Fibroblast of villous mesenchyme (primary cell): ENCODE measurements at places on chromosomes 5 and 9. TPM values are rescaled to one million over a fixed set of nuclear protein-coding genes. Genes with fewer than 3 reads are reported as not detected.
A peak's percentile ranks its signal among the peaks of the same experiment; 100 is the strongest.

DNA sequence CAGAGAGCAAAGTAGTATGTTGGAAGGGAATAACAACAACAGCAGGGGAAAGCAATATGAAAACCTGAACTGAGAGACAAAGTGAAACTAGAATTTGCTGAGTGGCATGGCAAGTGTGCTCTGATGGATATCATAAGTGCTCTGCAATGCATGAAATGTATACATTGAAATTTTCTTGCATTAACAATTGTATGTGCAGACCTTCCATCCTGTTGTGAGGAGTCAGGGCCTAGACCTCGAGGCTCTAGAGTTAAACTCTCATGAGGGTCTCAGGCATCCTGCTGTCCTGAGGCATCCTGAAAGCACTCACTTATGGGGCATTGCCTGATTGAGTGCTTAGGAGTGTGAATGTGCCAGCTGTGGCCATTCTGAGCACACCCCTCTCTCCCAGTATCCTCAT is 1.1 kb downstream of the ECM2 start:
- DNase-seq: no peak

DNA sequence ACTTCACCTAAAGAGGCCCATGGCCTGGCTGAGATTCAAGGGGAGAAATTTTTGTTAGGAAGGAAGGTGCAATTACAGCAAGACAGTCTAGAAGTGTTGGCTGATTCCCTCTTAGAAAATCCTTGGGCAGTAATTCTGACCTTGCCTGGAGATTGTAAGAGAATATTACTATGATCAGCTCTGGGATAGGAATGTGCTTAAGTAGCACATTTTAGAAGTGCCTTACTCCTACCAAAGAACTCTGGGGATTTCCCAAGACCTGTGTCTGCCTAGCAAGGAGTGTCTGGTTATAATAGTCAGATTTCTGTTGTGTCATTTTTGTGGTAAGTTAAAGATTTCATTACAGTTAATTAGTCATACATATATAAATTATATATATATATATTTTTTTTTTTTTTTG is 52.3 kb downstream of the NLN start:
- DNase-seq: peak; percentile 87

NDUFS4 gene
- 64.3 and 80.2 TPM in 2 replicates for total RNA-seq

PPP2R2B gene
- total RNA-seq: under 0.01 and 2.2 TPM in 2 replicates

- DNase-seq: no peak
Observed at GRCh38 chr9:1100201-1100600, 50.0 kb downstream of the DMRT2 start.

DNA sequence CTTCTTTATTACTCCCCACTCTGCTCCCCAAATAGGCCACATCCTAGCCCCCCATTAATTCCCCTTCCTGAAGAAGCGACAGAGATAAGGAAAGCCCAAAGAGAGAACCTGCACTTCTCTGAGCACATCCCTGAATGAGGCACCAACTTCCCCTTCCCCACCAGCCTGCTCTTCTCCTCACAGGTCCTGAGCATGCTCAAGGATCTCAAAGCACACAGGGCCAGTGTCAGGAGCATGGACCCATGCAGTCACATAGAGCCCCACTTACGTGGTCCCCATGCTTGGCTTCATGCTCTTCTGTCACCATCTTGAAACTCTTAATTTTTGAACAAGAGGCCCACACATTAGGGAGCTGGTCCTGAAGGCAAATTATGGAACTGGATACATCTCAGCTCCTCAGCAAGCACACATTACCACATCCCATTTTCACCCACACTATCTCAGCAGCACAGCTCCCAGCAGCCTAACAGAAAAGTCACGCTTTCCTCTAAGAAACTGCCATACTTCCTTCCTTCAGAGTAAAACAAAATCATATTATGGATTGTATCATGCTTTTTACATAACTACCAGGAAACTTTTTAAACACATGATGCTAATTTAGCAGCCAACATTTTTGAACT is 99.8 kb downstream of the NFIB start:
- no peak for DNase-seq

CDC20B gene
- total RNA-seq: not detected in 2 replicates

SCGB3A2 gene
- not detected in 2 replicates for total RNA-seq

GRCh38 chr5:114362977-114363761 is 1.3 kb downstream of the KCNN2 start:
- peak; percentile 13 for DNase-seq

DNA sequence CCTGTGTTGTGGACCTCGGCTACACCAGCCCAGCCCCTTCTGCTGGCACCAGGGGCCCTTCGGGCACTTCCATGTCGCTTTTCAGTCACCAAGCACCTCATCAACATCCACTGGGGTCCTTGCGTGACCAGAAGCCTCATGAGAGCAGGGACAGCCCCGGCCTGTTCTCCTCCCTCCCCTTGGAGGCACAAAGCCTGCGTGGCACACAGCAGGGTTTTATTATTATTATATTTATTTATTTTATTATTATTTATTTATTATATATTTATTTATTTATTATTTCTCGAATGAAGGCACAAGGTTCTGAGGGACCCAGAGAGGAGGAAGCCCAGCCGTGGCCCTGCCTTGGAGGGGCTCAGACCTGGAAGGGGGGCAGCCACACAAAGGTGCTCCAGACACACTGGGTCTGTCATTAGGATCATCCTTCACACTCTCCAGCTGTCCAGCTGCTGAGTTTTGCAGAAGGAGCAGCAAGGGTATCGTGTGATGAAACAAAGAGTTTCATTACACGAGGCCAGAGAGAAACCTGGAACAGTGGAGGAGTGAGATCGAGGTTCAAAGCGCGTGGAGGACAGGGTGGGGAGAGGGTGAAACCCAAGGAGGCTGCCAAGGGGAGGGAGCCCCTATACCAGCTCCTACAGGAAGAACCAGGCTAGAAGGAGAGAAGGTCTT is 5.2 kb downstream of the VAV2 start:
- DNase-seq: no peak

DNA sequence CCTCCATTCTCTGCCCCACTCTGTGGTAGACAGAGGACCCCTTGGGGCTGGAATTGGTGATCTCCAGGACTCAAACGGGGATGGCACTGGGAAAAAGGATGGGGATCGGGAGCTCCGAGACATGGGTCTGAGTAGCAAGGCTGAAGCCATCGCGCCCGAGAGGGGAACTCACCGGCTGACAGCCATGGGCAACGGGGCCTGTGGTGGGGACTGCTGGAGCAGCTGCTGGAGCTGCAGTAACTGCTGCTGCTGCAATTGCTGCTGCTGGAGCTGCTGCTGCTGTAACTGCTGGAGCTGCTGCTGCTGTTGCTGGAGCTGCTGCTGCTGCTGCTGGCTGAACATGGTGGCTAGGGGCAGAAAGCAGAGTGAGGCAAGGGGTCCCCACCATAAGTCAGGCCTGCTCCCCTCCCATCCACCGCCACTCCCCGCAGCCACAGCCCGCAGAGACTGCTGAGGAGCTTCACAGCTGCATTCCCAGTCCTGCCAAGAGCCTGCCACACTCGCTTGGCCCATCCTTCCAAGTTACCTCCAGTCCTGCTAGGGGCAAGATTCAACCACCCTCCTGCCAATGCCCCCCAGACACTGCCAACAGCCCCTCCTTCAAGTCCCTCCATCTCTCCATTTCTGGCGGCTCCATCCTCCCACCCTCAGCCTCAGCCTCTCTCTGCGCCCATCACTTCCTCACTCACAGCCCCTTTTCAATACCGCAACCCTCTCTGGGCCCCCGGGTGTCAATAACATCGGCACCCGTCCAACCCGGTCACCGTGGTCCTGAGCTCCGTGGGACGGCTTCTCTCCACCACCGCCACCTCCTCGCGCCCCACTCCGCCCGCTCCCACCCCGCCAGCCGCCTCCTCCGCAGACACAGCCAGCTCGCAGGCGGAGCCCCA is 611 bp downstream of the CIZ1 start:
- peak; percentile 9 for DNase-seq

TRIP13 gene
- 16.8 and 29.8 TPM in 2 replicates for total RNA-seq

DNA sequence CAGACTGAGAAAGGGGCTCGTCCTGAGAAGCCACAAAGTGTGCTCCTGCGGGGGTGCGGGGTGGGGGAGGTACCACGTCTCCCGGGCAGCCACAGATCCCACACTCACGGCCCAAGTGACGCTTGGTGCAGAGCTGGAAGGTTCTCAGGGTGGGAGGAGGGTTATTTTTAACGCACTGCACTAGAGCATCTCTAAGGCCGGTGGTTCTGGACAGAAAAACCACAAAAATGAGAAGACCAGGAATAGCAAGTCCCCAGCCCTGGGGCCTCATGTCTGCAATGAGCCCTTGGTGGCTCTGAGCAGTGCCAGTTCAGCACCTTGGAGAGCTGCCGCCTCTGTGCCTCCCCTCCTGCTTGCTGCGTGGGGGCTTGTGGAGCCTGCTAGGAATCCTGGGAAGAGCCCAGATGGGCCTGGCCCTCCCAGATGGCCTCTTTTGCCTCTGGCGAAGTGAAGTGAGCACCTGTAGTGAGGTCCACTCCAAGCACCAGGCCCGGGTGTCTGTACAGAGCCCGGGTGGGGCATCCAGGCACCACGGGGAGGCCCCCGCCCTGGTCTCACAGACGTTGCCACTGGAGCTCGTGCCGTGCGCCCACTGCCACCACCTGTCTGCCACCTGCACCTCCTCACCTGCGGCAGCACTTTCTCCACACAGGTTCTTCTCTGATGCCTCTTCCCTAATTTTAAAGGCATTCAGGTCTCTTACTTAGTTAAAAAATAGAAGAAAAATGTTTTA is 48.9 kb upstream of the CACNA1B start:
- peak; percentile 25 for DNase-seq

DNA sequence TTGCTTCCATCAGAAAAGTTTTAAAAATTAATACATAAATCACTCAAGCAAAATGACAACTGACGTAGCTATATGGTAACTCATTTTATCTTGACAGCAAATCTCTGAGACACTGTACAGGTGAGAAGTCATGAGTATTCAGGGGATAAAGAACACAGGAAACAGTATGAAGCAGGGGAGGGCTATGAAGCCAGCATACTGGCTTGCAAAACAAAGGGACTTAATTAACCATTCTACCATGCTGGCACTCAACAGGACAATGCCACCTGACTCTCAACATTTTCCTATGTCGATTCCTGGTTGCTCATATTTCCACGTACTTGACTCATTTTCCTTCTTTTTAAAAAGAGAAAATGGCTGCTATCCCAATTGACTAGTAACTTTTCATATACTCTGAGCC is 151.4 kb upstream of the RETREG1 start:
- DNase-seq: no peak

SLC36A2 gene
- total RNA-seq: not detected in 2 replicates

BHMT2 gene
- 21.3 and 34.5 TPM in 2 replicates for total RNA-seq

TAF11L14 gene
- not detected in 2 replicates for total RNA-seq

DNA sequence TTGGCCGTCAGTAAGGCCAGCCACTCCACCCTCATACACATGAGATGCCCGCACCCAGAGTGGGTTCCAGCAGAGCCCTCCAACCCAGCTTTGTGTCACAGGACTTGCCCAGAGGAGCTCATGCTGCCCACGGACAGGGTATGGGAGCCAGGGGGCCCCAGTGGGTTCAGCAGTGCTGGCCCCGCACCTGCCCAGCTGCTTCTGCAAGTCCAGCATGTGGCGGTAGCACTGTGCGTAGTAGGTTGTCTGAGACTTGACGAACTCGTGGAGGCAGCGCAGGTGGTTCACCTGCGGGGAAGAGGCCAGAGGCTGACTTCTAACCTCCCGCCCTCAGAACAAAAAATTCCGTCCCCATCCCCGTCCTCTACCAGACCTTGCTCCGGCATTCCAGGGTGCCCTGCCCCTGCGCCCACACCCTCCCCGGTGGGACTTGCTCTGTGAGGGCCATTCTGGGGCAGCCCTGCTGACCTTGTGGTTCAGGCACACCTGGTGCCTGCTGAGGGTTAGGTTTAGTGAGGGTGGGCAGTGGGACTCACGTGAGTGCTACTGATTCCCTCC is 18.5 kb downstream of the SH3GLB2 start:
- DNase-seq: no peak

DNA sequence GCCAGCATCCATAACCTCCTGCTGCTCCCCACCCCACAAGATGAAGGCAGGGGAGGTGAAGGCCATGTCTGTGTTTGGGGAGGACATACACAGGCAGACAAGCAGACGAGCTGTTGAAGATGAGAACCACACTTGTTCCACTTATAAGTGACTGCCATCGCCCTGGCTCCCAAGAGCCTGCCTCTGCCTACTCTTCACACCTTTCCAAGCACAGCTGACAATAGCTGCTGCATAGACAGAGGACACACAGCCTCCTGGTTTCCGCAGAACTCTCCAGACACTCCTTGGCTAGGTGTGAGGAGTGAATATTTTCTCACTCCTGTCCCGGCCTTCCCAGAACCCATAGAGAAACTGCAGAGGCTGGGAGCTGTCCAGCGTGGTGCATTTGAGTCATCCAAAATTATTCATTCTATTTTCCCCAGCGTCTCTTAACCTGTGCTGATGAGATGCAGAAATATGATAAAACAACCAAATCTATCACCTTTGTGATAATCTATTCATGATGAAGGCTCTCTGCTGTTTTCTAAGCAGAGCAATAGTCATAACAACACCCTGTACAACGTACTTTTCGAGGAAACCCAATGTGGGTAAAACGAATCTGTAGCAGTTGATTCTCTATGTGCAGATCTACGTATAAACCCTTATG is 24.7 kb downstream of the KLF9 start:
- peak; percentile 57 for DNase-seq

- no peak for DNase-seq
Observed at GRCh38 chr5:20000416-20000815, 12.4 kb upstream of the CDH18 start.

GRCh38 chr9:134497283-134497860 is 144.2 kb upstream of the COL5A1 start:
- no peak for DNase-seq

PIP5KL1 gene
- 2.6 and 3.5 TPM in 2 replicates for total RNA-seq

DNA sequence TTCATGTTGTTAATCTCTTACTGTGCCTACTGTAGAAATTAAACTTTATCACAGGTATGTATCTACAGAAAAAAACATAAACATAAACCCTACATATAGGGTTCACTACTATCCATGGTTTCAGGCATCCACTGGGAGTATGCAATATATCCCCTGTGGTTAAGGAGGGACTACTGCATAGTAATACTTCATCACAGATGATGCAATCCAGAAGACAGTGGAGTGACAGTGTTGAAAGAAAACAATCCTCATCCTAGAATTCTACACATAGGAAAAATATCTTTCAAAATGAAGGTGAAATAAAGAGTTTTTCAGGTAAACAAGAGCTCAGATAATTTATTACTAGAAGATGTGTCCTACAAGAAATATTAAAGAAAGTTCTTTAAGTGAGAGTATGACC is 105.9 kb downstream of the HOMER1 start:
- DNase-seq: no peak

- no peak for DNase-seq
Observed at GRCh38 chr9:94819161-94819687, 92.7 kb downstream of the AOPEP start.

- no peak for DNase-seq
Observed at GRCh38 chr9:71826279-71826678, 58.0 kb upstream of the CEMIP2 start.

DNA sequence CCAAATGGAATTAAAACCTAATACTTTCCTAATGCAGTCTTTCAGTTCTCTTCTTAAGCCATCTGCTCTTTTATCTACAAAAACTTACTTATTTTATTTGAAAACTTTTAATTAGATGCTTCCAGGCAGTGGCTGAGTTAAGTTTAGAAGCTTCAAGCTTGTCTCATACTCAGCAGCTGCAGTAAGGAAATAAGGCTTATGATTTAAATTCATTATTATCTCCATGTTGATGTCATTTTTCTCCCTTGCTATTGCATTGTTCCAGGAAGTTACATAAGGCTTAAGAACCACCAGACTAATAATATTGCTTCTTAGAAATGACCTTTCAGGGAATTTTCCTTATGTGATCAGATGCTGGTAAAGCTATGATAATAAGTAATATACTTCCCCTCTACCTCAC is 119.6 kb downstream of the PPP2R2B start:
- no peak for DNase-seq

- no peak for DNase-seq
Observed at GRCh38 chr5:138964647-138965201, 89.6 kb upstream of the LRRTM2 start.
